ENCODE measurements at places on chromosomes 12 and 14.

GRCh38 chr12:57096099-57096572, 7.2 kb downstream of the NAB2 start:
- no peak for DNase-seq

GRCh38 chr12:52261208-52261484, 13.3 kb upstream of the KRT86 start:
- no peak for DNase-seq

DNA sequence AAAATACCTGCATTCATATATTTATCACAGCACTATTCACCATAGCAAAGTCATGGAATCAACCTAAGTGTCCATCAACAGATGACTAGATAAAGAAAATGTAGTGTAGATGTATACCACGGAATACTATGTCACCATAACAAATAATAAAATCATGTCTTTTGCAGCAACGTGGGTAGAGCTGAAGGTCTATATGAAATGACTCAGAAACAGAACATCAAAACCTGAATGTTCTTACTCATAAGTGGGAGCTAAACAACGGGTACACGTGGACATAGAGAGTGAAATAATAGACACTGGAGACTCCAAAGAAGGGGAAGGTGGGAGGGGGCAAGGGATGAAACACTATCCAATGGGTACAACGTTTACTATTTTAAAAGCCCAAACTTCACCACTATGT, 37.9 kb downstream of the SLC38A1 start:
- no peak for DNase-seq

DNA sequence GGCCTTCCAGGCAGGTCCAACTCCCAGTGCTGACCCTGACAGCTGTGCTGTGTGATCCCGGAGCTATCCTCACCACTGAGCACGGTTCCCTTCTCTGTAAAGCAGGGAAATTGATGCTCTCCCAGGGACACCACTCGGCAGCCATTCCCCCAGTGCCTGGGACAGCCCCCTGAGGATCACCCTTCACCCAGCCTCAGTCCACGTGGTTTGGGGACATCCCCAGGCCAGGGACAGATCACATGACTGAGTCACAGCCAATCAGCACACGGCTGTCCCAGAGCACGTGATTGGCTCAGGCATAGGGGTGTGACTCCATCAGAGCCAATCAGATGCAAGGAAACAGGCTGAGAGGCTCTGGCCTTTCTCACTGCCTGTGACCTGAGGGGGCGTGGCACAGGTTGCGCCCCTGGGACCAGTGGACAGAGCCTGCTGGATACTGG, 68.8 kb upstream of the SFSWAP start:
- peak; percentile 29 for DNase-seq

DNA sequence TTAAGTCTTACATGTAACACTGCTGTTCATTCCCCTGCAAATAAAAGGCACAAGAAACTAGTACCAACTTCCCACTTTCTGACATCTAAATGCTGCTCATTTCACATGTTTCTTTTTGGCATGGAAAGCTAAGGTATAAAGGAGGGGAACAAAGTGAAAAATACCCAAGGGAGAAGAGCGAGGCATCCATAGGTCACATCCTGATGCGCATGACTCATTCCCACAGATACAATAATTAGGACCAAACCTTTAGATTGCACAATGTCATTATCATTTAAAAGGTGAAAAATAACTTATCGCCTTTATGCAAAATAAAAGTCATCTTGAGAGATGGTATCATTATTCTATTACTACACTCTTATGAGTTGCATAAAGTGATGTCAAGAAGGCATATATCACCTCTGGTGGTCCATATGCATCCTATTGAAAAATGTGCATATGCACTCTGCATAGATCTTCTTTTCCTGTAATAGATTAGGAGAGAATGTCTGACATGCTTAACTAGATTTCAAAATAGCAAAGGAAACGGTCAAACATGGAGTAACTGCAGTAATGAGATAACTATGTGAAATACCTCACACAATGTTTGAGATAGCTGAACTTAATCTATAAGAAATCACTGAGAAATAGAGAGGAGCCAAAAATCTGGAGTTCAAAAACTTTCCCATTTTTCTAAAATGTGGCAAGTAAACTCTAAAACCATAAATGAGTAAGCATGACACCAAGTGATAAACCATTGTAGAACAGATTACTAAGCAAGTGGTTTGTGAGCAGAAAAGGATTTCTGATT, 382.5 kb upstream of the TMTC1 start:
- no peak for DNase-seq

- no peak for DNase-seq
Observed at GRCh38 chr14:60621386-60621785, 27.9 kb downstream of the SIX1 start.

DNA sequence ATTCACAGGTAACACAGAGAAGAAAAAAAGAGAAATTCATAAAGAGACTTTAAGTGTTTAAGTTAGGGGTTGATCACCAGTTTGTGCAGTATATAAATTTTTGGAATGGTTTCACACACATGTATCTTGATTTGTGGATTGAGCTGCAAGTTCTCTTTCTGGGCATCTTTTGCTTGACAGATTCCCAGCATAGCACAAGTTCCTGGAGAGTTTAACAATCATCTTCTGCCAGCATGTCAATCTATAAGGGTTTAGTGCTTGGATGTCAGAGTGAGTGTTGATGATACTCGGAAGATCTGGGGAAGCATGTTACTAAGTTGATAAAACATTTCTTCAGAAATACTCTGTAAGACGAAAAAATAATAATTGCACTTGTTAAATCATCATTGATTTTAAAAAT, 43.9 kb upstream of the FGF6 start:
- no peak for DNase-seq
